ENCODE measurements at places on chromosomes 3 and 15. TPM values are rescaled to one million over a fixed set of nuclear protein-coding genes. Genes with fewer than 3 reads are reported as not detected.

SLC28A1 gene
- total RNA-seq: not detected

TEX9 gene
- total RNA-seq: 4.9 TPM

KCNMB2 gene
- total RNA-seq: not detected

ENTPD3 gene
- total RNA-seq: 0.03 TPM

LRRK1 gene
- total RNA-seq: 13.6 TPM

CCR8 gene
- total RNA-seq: not detected

IFT80 gene
- total RNA-seq: 11.6 TPM

SKOR1 gene
- not detected for total RNA-seq

CCDC39 gene
- total RNA-seq: not detected

TRIM71 gene
- total RNA-seq: not detected

CCDC33 gene
- total RNA-seq: 7.5 TPM

SHC4 gene
- total RNA-seq: 0.92 TPM

TMC3 gene
- total RNA-seq: not detected

Data from A549 treated with AZD2906 at 1 μM for 4 hours (cell line).